Stomach (tissue), 19 donors: ENCODE measurements at places on chromosomes 5 and 9.

- no peak for DNase-seq
These were observed 13.7 kb upstream of the PAIP1 start for GRCh38 chr5:43570450-43571158.

DNA sequence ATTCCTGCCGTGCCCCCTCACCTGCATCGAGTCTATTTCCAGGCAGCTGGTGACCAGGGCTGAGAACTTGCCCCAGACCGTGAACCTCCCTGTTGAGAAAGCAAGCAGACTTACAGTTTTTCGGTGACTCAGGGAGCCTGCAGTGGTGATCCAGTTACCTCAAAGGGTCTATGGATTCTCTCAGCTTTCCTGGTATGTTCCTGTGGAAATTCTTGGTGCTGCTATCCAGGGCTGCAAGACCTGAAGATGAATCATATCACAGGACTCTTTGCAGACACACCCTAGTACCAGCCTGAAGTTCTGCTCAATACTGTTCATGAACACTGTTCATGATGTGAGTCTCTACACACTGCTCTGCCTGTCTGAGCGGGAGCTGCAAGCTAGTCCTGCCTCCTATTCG, 154.7 kb downstream of the WDR70 start:
- no peak for DNase-seq

- no peak for DNase-seq
These were observed 82.2 kb downstream of the DCP2 start for GRCh38 chr5:113058706-113059226.

DNA sequence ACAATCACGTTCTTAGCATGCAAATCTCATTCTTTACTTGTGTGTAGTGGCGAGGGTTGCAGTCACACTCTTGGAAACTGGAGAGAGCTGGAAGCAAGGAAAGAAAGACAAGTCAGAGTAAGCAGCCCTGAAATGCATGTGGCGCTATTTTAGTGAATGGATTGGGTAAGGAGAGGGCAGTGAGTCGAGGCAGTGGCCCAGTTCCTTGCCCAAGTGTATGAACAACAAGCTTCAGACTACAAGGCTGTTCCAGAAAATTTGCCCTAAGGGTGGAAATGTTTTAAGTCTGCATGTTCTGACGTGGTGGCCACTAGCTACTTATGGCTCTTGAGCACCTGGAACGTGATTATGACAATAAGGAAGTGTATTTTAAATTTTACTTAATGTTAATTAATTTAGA, 59.4 kb upstream of the PTPN3 start:
- DNase-seq = no peak

DNA sequence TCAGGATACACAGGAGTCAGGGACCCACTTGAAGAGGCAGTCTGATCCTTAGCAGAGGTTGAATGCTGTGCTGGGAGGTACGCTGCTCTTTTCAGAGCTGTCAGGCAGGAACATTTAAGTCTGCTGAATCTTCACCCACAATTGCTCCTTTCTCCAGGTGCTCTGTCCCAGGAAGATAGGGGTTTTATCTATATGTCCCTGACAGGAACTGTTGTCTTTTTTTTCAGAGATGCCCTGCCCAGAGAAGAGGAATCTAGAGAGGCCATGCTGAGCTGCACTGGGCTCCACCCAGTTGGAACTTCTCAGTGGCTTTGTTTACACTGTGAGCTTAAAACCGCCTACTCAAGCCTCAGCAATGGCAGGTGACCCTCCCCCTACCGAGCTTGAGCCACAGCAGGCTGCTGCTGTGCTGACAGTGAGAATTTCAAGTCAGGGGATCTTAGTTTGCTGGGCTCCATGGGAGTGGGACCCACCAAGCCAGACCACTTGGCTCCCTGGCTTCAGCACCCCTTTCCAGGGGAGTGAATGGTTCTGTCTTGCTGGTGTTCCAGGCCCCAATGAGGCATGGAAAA, 169.0 kb downstream of the FBXL17 start:
- DNase-seq = no peak

- no peak for DNase-seq
These were observed 51.7 kb downstream of the CCNH start for GRCh38 chr5:87361031-87361445.

DNA sequence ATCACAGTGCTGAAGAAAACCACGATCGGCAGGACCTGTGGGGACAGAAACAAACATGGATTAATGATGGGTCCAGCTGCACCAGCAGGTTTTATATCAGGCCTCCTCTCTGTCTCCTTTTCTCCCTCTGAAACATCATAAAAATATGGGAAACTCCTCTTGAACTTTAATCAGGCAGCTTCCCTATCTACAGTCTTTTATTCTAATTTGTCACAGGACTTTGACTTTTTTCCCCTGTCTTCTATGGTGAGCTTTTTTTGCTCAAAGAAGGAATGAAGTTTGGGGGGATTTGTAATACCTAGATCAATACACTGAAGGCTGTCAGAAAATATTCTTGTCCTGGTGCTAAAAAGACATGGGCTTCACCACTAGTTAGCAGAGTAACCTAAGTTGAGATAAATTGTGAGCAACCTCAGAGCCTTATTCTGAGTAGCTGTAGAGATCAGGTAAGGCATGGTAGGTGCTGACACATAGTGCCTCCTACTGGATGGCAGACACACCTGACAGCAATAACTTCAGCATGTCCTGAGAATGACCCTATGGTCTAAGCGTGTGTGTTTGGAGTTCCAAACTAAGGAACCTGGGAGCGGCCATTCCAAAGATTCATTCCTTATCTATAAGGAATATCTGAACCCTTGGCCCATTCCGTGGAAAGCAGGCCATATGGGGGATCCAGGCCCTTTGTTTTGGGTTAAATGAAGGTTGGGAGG, 46.2 kb downstream of the SLC28A3 start:
- no peak for DNase-seq

DNA sequence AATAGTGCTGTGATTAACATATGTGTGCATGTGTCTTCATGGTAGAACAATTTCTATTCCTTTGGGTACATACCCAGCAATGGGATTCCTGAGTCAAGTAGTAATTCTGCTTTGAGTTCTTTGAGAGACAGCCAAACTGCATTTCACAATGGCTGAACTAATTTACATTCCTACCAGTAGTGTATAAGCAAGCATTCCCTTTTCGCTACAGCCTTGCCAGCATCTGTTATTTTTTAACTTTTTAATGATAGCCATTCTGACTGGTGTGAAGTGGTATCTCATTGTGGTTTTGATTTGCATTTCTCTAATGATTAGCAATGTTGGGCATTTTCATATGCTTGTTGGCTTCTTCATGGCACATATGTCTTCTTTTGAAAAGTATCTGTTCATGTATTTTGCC, 308.5 kb downstream of the ARRDC3 start:
- DNase-seq = no peak

GRCh38 chr5:91223886-91224285, 159.2 kb downstream of the ARRDC3 start:
- no peak for DNase-seq

GRCh38 chr9:14314424-14314928, 535 bp upstream of the NFIB start:
- DNase-seq = peak; percentile 78

DNA sequence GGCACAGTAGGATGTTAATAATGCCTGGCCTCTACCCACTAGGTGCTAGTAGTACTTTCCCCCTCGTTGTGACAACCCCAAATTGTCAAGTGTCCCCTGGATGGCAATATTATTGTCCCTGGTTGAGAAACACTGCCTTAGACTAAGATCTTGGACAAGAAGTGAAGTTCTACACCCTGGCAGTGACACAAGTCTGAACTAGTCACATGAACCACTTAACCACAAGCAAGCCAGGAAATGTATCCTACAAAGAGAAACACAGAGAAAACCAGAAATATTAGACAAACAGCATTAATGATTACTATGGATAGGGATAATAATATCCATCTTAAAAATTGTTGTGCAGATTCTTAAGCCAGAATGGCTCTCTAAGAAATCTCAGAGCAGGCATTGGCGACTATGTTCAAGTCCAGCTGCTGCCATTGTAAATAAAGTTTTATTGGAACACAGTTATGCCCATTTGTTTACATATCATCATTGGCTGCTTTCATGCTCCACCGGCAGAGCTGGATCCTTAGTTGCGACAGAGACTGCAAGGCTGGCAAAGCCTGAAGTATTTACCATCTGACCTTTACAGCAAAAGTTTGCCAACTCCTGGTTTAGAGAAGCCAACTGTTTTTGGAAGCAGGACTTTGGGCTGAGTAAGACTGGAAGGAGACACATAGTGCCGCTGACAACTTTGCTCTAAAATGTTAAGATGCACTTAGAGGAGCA, 80.8 kb downstream of the NTRK2 start:
- DNase-seq = no peak

- DNase-seq = no peak
These were observed 4.2 kb upstream of the MINAR2 start for GRCh38 chr5:129743541-129744187.

DNA sequence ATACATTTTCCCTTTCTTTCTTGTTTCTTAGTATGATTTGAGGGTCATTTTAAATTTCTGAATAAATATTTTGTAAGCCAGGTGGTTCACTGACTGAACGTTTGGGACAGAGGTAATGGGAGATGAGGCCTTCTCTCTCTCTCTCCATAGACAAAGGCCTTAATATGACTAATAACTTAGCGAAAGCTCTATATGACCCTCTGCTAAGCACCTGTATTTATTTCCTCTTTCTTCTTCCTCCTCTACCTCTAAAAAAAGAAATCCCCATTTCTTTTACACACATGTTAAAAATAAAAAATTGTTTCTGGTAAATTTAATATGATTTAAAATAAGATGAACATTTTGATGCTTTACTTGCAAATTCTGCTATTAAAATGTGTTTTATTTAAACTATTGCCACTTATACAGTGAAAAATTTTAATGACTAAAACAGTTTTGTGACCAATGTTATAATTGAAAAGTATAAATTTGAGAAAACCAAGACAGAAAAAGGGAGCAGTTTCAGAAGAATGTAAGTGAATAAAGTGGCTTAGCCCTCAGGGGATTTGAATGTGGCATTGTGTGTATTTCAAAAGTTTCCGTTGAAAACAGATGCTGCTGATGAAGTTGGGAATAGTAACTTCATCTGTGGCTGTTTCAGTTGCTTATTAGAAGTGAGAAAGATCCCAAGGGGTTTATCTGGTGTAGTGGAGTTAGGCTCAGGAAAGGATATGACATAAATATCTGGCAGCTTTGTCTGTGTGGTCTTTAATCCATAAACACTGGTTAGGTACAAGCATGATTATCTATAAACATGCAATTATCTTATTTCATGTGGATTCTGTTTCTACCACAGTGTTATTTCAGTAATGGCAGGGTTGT, 128.6 kb upstream of the GRHPR start:
- no peak for DNase-seq

DNA sequence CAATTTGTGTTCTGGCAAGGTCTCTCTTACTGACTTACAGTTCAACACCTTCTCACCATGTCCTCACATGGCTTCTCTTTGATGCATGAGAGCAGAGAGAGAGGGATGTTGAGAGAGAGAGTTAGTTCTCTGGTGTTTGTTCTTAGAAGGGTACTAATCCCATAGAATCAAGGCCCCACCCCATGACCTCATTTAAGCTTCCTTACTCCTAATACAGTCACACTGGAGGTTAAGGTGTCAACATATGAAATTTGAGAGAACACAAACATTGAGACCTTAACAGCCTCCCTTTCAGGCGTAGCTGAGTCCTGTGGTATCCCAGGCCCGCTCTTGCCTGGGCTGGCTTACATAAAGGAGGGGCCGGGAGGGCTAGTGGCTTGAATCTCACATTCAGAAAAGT, 10.6 kb upstream of the SEMA6A start:
- no peak for DNase-seq

GRCh38 chr9:101209670-101210069, 175.1 kb downstream of the BAAT start:
- DNase-seq = no peak

- DNase-seq = no peak
These were observed 18.6 kb downstream of the DCANP1 start for GRCh38 chr5:135428586-135428985.

- peak; percentile 88 for DNase-seq
These were observed at the start of gene SH3RF2 for GRCh38 chr5:145936401-145937131. Gene SH3RF2 (plus strand): TSS chr5:145936578. CDS start chr5:145937929, 1,351 bp downstream.

DNA sequence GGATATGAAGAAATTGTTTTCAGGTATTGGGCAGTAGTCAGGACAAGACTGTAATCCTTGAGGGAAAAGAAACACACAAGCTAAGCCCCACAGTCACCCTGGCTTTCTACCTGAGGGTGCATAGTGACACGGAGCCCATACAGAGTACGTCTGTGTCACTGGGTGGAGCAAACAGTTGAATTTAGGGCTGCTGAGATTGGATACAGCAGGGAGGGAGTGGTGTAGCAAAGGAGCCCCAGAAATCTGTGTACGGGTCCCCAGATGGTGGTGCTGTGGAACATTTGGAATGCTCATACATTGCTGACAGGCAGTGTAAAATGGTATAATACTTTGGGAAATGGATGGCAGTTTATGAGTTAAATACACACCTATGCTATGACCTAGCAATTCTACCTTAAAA, 5.1 kb downstream of the TRMT10B start:
- DNase-seq = no peak

DNA sequence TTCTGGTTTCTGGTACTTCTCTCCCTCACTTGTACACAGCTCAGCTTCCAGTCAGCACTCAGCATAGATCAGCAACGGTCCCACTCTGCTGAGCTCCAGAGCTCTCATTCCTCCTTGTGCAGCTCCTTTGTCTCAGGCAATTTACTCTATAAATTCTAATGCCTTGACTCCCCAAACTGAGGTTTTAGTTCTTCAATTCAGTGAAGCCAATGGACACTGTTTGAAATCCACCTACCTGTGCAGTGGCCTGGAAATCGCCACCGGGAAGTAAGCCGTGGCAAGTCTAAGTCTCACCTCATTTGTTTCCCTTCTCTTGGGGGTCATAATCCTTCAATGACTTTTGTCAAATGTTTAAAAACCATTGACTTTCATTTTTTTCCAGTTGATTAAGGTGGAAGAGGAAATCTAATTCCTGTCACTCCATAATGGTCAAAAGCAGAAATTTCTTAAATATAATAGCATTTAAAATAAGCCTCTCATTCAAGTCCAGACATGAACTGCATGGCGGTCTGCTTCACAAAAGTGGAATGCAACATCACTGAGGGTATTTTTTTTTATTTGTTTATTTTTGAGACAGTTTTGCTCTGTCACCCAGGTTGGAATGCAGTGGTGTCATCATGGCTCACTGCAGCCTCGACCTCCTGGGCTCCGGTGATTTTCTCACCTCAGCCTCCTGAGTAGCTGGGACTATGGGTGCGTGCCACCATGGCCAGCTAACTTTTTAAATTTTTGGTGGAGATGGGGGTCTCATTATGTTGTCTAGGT, 79.6 kb downstream of the C7 start:
- no peak for DNase-seq

DNA sequence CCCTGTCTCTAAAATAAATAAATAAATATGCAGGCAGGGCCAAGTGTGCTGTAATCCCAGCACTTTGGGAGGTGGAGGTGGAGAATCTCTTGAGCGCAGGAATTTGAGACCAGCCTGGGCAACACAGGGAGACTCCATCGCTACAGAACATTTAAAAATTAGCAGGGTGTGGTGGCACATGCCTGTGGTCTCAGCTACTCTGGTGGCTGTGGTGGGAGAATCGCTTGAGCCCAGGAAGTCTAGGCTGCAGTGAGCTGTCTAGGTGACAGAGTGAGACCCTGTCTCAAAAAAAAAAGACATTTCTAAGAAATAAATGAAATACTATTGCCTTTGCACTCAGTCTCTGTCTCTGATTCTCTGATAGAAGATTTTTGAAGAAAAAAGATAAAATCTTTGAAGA, 1.2 kb upstream of the PCDHGA10 start:
- no peak for DNase-seq

- no peak for DNase-seq
These were observed 272.3 kb downstream of the ZSWIM6 start for GRCh38 chr5:61604076-61605025.

- DNase-seq = no peak
These were observed 31.3 kb downstream of the MARCHF3 start for GRCh38 chr5:126998895-126999570.

- no peak for DNase-seq
These were observed 513.4 kb downstream of the CSNK1G3 start for GRCh38 chr5:124025306-124025845.
